Gastroesophageal sphincter (tissue), 4 donors: ENCODE measurements at places on chromosomes 1 and 21. TPM values are rescaled to one million over a fixed set of nuclear protein-coding genes. Genes with fewer than 3 reads are reported as not detected.

DNA sequence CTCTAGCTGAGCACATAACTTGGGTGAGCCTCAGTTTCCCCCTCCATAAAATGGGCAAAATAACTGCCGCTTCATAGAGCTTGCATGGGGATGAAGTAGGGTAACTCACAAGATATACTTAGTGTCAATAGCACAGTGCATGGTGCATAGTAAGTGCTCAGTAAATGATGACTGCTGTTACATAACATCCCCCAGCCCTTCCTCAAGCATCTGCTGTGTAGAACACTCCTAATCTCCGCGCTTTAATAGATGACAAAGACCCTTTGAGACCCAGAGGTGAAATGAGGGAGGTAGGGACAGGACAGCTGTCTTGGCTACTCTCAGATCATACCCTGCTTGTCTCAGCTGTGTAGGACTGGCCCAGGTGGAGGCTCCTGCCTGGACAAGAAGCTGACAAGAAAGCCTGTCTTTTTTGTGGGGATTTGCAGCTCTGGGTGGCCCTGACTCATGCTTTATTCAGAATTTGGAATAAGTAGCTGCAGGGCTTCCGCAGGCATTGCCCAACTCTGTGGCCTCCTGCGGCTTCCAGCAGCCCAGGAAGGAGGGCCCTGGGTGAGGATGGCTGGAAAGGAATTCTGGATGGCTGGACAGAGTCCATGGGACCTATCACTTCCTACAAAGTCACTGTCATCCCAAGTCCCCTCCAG is 20.7 kb upstream of the PADI4 start:
- no peak for ATAC-seq

DNA sequence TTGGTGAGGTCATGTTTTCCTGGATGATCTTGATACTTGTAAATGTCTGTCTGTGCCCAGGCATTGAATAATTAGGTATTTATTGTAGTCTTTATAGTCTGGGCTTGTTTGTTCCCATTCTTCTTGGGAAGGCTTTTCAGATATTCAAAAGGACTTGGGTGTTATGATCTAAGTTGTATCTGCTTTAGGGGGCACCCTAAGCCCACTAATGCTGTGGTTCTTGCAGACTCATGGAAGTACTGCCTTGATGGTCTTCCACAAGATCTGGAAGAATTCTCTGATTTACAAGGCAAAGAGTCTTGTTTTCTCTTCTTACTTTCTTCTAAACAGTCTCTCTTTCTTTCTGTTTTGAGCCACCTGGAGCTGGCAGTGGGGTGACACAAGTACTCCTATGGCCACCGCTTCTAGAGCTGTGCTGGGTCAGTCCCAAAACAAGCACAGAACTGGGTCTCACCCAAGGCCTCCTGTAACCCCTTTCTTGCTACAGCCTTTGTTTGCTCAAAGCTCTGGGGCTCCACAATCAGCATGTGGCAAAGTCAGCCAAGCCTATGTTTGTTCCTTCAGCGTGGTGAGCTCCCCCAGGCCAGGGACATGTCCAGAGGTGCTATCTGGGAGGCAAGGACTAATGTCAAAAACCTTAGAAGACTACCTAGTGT is 12.6 kb downstream of the VN1R5 start:
- ATAC-seq, result no peak

- no peak for ATAC-seq
These were observed 74.9 kb upstream of the BCL10 start for GRCh38 chr1:85351202-85351828.

DNA sequence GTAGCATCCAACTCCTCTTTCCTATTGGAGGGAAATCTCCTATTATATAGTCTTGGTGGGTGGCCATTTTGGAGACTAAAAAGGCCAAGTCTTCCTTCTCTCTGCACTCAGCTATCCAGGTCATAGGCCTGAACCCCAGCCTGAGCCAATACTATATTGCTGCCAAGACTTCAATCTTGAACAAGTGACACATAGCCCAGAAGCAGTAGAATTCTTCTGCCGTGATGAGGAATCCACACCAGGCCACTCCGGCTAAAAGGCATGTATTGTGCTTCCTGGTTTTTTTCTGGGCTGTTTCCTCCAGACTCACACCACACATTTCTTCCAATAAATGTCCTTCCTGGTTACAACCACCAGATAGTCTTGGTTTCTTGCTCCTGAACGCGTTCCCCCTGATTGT is 43.0 kb downstream of the ATF3 start:
- no peak for ATAC-seq

DNA sequence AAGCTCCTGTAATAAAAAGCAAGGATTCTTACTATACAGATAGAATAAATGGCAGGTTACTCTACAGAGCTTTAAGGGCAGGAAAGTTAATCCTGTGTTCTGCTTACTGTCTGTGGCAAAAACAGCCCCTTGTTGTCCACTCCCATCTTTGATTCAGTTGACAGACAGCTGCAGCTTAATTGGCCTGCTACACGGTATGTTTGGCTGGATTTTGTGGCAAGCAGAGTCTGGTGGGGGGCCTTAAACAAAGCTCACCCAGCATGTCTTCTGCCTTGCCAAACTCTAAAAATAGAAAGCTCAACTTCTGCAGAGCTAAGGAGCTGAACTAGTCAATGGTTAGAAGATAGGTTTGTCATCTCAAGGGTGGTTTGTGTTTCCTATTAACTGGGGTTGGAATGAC is 407.2 kb downstream of the HLX start:
- no peak for ATAC-seq

DNA sequence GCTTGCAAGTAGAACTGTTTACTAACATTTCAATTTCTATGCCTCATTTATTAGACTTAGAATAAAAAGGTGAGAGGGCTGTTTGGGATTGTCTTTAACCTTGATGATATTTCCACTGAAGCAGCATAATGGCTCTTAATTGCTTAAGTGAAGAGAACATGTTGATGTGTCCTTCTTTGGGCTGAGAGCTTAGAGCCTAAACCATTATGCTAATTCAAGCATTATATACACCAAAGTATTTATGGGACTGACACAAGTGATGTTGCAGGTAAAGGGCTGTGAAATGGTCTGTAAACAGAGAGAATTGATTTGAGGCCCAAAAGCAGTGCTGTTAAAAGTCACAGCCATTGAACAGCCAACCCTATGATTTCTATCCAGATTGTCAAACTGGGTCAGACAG is 113.9 kb downstream of the ATG4C start:
- ATAC-seq, result no peak

DNA sequence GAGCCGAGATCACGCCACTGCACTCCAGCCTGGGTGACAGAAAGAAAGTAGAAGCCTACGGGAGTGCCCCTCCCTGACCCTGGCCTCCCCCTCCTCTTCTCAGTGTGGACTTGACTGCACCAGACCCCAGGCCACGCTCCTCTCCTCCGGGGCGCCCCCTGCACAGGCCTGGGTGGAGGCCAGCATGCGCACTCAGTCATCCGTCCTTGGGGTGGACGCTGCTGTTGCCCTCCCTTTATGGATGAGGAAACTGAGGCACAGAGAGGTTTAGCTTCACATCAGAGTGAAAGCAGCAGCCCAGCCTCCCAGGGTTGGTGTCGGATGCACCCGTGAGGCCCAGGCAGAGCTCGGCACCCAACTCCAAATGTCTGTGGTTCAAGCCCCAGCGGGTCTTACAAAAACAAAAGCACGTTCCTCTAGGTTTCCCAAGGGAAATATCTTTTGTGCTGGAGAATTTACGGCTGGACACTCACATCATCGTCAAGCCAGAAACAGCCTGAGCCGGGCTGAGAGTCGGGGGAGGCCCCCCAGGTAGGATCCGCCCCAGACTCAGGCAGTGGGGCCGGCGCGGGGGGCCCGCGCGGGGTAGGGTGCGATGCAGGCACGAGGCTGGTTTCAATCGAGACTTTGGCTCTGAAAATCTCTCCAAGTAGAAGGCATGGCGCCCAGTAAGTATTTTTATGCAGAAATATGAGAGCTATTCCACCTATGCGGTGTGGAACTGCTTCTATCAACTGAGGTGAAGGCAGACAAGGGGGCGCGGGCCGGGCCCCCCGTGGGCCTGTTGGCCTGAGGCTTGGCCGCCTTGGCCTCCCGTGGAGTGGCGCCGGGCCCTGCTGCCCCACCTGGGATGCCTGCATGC is 36.6 kb downstream of the MORN1 start:
- ATAC-seq, result peak; percentile 34

GRCh38 chr21:25987531-25987930 is 183.0 kb downstream of the APP start:
- no peak for ATAC-seq

DNA sequence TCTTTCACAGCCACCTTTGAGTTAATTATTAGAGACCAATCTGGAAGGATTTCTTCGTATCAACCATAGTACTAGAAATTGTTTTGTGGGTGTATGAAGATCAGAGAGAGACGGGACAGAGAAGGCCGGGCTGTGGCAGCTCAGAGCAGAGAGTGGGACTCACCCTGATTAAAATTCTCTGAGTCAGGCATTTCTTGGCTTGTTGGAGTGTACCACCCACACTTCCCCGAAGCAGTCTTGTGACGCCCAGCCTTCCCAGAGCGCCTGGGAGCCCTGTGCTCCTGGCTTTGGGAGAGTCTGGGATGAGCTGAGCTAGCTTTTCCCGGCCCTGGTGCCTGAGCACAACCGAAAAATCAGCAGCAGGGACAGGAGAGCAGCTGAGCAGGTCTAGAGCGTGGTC is 19.4 kb downstream of the PLEKHM2 start:
- ATAC-seq, result peak; percentile 98

DNA sequence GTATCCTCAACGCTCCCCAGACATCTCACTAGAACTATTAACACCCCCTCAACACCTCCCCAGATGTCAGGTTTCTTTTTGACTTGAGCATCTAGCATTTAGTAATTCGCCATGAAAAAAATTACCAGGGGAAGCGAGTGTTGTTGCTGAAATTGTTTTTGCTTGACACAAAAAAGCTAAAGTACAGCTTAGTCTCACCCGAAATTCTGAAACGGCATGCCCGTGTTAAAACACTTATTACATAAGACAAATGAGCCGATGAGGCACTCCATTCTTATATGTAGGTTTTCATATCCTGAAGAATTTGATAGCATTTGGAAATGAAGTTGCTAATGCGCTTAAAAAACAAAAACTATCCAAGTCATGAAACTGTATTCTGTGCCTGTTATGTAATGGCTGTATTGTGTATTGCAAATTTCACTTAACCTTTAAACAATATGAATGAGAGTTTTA is 1.3 kb upstream of the NRIP1 start:
- ATAC-seq, result no peak

- ATAC-seq, result peak; percentile 28
These were observed 749 bp downstream of the SEC16B start for GRCh38 chr1:177969109-177969508.

DNA sequence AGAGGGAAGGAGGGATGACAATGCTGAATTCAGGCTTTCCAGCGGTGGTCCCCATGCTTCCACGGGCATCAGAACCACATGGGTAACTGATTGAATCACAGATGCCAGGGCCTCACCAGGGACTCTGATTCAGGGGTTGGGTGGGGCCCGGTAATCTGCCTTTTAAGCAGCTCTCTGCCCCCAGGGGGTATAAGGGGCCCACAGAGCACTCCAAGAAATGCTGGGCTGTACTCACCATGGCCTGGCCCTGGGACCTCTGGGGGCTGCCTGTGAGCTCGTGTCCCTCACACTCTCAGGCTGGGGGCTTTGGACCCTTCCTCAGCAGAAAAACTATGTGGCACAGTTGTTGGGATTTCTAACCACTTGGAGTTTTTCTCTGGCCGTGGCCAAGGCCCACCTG is 70.6 kb downstream of the ARHGEF10L start:
- ATAC-seq, result no peak

DNA sequence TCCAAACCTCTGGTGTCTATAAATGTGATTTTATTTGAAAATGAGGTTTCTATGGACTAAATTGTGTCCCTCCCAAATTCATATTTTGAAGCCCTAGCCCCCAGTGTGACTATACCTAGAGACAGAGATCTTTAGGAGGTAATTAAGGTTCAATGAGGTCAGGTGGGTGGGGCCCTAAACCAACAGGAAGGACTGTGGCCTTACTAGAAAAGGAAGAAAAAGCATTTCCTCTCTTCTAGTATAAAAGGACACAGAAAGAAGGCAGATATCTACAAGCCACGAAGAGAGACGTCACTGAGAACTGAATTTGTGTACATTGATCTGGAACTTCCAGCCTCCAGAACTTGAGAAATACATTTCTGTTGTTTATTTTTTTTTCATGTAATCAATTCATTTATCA is 123.1 kb upstream of the RUNX1 start:
- ATAC-seq, result no peak

GRCh38 chr21:40575976-40576375 is 271.0 kb downstream of the DSCAM start:
- no peak for ATAC-seq

- ATAC-seq, result no peak
These were observed 6.3 kb downstream of the ARF1 start for GRCh38 chr1:228088586-228089498.

- no peak for ATAC-seq
These were observed 1.9 kb downstream of the ELAVL4 start for GRCh38 chr1:50110656-50111055.

GRCh38 chr1:216815260-216816131 is 92.3 kb upstream of the ESRRG start:
- ATAC-seq, result peak; percentile 22

DNA sequence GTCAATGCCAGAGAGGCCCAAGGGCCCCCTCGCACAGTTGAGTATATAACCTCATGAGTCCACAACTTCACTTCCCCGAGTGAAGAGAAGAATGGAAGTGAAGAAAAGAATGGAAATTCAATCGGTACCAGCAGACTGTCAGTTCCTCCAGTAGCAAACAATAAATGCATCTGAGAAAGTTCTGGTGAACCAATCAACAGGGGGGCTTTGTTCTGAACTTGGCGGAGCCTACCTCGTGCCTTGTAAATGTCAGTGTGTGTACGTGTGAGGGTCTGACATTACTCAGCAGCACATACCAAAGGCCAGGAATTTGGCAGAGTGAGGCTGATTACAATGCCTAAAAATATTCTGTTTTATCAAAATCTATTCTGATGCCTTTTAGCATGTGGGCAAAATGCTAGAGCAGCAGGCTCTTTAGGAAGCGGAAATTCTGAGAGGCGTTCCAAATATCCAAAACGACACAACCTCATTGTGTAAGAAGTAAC is 238.5 kb downstream of the LTN1 start:
- peak; percentile 89 for ATAC-seq

DNA sequence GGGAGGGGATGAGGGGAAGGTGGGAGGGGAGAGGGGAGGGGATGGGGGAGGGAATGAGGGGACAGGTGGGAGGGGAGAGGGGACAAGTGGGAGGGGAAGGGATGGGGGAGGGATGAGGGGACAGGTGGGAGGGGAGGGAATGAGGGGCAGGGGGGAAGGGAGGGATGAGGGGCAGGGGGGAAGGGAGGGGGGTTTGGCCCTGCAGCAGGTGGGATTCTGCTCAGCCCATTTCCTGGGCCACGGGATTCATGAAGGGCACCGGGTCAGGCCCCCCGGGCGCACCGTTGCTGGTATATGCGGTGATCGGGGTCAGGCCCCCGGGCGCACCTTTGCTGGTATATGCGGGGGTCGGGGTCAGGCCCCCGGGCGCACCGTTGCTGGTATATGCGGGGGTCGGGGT is 15.1 kb upstream of the SAMD11 start:
- ATAC-seq, result no peak

- no peak for ATAC-seq
These were observed 121.2 kb downstream of the LTN1 start for GRCh38 chr21:28871388-28872010.

Gene MMP23B
- total RNA-seq, result 5.5 TPM

Gene NIBAN1
- total RNA-seq, result 578 TPM

Gene AIM2
- total RNA-seq, result 0.54 TPM

Gene OR2AK2
- total RNA-seq, result not detected

Gene SPRR2B
- total RNA-seq, result not detected

Gene DNTTIP2
- 30.6 TPM for total RNA-seq

Gene SSR2
- total RNA-seq, result 157 TPM

Gene EXO5
- total RNA-seq, result 8.1 TPM

Gene MRPS21
- 40.0 TPM for total RNA-seq

Gene ASAP3
- 21.3 TPM for total RNA-seq

Gene RIPK4
- total RNA-seq, result 0.93 TPM

Gene EXO1
- not detected for total RNA-seq

Gene CCDC181
- 2.6 TPM for total RNA-seq
